SK-N-SH treated with all-trans-retinoic acid at 6 μM for 48 hours (cell line): ENCODE measurements at places on chromosomes 2 and 18.

DNA sequence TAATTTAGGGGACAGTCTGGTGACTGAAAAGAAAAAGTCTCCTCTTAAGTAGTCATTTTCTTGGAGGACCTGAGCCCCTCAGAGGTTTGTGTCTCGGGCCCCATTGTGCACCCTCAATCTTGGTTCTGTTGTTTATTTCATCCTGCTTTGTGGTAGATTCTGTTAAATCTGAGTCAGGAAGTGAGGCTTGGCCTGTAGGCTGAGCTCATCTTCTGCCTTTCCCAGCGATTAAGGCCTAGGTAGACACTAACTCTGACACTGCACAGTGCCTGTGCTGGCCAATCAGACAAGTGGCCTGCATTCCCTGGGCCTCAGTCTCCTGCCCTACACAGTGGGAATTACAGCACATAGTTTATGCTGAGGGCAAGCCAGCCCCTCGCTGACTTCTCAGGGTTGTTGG lies 80.2 kb downstream of the CTIF start:
- ATAC-seq: no peak

DNA sequence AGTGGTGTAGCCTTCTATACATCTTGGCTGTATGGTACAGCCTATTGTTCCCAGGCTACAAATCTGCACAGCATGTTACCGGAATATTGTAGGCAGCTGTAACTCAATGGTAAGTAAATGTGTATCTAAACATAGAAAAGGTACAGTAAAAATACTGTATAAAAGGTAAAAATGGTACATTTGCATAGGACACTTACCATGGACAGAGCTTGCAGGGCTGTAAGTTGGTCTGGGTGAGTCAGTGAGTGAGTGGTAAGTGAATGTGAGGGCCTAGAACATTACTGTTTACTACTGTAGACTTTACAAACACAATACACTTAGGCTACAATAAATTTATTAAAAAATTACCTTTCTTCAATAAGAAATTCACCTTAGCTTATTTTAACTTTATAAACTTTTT lies 3.7 kb upstream of the MRPS9 start:
- no peak for ATAC-seq

GRCh38 chr2:198376677-198377076 lies 572.3 kb downstream of the PLCL1 start:
- no peak for ATAC-seq

DNA sequence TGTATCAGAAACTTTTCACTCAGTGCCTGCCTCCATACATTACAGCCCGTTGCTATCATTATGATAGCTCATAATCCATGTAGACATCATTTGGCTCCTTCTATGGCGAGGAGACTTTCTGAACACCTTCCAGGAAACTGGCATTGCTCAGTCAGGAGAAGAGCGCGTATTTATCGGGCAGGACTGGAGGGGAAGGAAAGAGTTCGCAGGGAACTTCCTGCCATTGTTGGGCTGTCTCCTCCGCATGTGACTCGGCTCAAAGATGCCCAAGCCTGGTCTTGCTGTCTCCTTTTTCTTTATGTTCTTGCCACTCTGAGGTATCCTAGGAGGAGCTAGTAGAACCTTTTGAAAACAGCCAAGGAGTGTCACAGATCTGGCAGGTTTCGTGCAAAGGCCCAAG lies 156.8 kb downstream of the CTIF start:
- no peak for ATAC-seq

GRCh38 chr2:181682026-181682789 lies 1.9 kb upstream of the NEUROD1 start:
- no peak for ATAC-seq

DNA sequence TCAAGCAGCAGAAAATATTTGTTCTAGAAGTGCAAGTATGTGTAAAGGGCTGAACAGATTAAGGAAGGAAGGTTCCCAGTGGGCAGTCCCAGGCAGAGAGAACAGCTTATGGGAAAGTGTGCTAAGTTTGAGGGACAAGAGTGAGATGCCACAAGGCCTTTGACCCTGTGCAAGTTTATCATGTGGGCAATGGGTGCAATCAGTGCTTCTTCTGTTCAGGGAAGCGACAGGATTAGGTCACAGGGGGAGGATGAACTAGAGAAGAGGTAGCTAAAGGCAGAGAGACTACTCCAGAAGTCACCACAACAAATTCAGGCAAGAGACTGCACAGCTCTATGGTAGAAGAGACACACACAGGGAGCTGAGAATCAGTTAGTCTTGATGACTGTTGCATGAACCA lies 44.3 kb downstream of the LPIN2 start:
- no peak; the same call in 2 of the 3 replicates for ATAC-seq

GRCh38 chr2:9217838-9218770 lies 11.5 kb downstream of the ASAP2 start:
- ATAC-seq: no peak

DNA sequence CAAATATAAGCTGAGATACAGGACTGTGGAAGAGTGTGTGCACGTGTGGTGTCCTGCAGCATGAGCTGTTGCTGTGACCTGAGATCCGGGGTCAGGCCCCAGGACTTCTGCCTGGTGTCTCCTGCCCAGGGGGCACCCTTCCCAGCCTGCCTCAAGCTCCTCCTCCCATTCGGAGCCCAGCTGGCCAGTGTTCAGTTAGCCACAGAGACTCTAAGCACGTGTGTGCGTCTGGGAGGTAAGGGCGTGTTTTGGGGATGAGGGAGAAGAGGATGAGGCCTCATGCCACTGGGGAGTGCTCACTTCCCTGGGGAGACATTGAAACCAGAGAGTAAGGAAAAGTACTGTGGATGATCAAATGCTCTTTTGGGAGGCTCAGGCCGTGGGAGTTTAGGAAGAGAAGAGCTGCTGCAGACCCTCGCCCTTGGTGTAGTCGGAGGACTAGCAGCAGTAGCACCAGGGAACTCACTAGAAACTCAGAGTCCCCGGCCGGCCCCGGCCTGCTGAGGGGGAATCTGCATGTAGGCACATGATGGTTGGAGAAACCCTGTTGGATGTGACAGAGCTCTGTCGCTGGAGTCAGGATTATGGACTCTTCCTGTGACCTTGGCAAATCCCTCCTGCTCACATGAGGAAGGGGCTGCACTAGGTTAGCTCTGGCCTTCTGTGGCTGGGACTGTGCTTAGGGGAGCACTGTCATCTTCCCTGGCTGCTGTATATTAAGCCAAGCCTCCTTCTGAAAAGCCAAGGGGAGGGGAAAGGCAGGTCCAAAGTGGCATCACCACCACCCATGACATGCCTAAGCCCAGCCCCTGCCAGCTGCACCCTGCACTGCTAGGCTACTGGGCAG lies 231.1 kb downstream of the DYSF start:
- no peak for ATAC-seq
